ENCODE measurements at places on chromosomes 7 and 10.
A peak's percentile ranks its signal among the peaks of the same experiment; 100 is the strongest.

DNA sequence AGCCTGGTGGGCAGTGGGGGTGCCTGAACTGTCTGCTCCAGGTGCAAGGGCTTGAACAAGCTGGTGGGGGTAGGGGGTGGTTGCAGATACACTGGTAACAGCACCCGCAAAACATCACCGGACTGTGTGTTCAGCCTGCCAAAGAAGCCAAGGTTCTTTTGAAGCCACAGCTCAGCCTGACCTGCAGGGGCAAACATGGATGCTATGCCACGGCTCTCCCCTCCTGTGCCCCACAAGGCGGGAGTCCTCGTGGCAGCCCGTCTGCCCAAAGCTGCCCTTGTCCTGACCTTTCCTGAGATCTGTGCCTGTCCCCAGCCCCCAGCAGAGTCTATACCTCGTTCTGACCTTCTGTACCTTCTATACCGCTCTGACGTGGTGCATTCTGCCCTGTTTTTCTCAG, 285.7 kb downstream of the GLRX3 start:
- DNase-seq, result no peak

DNA sequence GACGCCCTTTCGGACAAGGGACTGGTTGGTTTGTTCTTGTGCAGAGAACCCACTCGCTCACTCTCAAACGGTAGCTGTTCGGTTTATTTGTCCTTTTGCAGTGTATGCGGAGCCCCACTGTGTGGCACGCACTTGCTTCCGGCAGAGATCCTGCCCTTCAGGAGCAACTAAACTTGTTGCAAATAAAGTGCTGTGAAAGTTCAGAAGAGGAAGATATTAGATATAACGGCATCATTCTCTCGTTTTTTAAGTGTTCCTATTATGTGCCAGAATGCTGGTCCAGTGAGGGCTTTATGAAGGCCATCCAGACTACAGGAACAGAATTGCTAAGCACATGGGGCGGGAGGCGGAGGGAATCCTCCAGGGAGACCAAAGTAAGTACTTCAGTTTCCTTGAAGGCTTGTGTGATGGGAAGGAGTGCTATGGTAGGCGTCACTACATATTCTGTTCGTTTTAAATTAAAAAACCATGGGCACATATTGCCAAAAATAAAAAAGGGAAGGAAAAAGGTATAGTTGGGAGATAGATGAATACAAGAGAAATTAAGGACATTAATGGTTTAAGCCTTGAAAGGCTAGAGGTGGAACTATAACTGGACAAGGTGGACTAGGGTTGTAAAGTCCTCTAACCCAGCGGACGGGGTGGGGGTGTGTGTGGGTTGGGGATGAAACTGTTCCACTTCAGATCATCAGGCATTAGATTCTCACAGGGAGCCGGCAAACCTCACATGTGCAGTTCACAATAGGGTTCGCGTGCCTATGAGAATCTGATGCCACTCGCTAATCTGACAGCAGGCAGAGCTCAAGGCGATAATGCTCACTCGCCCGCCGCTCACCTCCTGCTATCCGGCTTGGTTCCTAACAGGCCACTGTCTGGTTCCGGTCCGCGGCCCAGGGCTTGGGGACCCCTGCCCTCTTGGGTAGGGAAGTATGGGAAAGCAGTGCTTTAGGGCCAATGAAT, 704 bp upstream of the ERLIN1 start:
- DNase-seq, result peak; percentile 41

DNA sequence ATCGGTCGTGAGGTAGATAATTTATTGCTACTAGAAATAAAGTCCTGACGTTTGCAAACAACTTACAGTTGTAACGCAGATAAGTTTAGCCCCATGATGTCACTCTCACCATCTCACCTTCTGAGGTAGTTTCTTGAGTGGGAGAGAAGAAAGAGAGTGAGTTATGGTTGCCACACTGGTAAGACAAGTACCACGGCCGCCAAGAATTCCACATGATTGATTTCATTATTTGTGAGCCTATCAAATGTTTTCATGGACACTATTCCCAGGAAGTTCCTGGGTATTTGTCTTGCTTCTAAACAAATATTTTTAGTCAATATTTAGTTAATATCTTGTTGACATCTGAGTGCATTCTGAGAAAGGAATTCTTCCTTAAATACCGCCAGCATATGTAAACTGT, 339.4 kb upstream of the KIAA1217 start:
- DNase-seq, result no peak

DNA sequence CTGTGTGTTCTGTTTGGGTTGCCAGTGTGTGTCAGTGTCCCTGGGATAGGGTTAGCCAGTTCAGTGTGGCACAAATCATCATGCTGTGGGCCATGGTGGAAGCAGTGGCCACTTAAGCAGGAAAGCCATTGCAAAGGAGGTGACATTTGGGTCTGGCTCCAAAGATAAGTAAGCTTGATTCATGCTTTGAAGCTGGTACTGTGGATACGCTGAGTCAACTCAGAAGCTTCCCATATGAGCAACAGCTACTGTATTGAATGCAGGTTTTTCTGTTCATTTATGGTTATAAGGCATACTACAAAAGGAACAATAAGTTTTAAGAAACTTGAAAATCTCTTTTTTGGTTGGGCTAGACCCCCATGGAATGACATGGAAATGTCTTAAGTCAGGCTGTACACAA, 143.1 kb downstream of the BMPER start:
- no peak for DNase-seq

- DNase-seq, result no peak
Measured at GRCh38 chr10:126336801-126337200, 51.5 kb downstream of the ADAM12 start.

DNA sequence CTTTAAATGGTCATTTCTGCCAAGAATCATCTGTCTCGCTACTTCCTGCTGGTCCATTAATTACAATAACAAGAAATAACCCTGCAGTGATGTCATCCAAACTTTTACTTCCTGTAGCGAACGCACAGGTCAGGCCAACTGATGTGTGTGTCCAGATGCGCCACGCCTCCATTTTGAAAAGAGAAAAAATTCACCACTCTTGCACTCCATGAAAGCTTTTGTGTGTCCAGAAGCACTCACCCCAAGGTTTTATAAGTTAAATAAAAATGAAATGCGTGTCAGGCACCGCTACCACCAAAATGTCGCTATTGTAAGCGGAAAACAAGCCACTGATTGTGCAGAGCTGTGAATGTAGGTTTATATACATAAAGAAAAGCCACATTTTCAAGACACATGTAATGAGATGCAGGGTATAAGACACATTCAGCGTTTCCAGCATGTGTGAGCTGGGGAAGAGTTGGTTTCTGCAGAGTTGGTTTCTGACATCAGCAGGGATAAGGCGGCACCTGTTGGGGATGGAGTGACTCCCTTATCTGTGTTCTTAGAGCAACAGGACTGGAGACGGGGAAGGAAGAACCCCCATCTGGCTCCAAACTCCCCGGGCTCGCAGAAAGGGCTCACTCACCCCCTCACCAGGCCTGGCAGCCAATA, 83.3 kb downstream of the CTBP2 start:
- DNase-seq, result no peak

DNA sequence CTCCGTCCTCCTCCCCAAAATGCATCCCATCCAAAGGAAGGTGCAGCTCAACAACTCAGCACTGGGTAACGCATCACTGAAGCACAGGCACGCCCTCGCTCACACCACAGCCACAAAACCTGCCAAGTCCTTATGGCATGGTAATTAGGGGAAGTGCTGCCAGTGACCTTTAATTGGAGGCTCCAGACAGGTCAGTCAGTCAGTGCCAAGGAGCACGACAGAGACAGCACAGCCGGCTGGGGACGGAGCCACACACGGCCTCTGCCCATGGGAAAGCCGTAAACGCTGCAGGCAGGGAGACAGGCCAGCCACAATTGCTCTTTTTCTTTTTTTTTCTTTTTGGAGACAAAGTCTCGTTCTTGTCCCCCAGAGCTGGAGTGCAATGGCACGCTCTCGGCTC, 146.5 kb downstream of the MAD1L1 start:
- no peak for DNase-seq

DNA sequence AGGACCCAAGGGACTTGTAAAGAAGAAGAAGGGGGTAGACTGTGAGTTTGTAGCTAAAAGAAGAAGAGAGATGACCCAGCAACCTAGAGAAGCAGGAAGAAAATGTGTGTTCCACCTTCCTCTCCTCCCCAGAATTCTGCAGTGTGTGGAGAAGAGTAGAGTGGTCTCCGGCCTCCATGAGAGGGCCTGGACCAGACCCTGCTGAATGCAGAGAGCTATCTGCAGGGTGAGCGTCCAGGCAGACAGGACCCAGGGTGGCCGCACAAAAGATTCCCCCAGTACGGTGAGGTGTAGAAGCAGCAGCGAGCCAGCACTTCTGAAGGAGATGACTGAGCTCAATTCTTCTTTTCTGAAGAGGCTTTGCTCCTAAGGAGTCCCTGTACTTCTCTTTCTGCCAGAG, 239.7 kb upstream of the ANKRD30A start:
- DNase-seq, result no peak

- DNase-seq, result no peak
Measured at GRCh38 chr10:96235326-96236089, 35.9 kb downstream of the BLNK start.

DNA sequence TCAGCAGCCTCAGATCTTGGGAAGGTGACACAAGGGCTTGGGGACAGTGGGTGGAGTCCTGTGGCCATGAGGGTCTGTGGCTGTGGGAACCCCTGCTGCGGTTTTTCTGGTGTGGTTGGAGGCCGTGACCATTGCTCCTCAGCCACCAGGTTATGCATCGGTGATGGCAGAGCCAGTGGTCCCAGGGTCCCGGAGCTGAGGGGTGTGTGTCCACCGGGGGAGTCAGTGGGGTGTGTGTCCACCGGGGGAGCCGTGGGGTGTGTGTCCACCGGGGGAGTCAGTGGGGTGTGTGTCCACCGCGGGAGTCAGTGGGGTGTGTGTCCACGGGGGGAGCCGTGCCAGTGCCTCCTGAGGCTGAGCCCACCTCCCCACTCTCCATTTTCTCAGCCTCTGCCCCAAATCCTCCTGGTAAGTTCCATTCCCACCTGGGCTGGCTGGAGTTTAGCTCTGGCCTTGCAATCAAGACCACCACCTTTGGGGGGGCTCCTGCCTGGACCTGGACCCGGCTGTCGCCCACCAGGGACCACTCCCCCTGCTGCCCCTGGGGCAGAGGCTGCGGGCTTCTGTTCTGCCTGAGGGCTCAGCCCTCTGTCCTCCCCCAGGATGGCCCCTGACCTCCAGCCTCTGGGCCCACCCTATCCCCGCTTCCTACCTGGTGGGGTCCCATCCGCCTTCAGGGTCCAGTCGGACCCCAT, 143.5 kb downstream of the ELFN1 start:
- DNase-seq, result no peak

- no peak for DNase-seq
Measured at GRCh38 chr7:149330914-149331567, 69.0 kb downstream of the ZNF783 start.

DNA sequence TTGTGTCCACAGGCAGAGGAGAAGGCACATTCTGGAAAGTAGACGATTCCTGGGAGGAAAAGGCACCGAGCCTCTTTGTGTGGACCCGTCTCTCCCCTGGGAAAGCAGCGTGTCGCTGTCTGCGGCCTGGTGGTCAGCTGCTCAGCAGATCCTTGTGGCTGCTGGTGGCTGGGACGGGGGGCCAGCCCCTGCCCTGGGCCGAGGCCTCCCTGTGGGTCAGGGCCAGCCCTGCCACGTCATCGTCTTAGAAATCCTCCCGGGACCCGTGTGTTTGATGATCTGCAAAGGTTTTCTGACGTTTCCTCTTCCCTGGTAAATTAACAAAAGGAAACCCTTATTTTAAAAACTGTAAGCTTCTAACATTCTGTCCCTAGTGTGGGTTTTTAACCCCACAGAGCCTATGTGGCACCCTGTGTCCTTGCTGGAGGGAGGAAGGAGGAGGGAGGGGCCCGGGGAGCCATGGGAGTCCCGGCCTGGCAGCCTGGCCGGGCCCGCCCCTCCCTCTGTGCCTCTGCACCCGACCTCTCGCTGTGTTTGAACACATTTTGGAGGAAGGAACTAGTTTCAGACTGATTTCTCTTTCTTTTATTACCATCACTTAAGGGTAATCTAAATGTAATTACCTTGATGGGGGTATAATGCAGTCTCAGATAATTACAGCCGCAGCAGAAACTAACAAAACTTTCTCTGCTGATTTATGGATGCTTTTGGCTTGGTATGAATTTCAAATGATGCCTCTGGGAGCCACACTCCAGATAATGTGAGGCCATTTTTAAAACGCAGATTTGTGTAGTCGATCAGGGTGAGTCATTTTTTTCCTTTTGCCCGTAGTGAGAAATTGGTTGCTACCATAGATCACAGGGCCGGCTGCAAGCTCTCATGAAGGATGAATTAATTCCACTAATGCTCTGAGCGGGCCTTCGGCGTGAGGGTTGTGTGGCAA, 85.5 kb downstream of the NKX6-2 start:
- no peak for DNase-seq

DNA sequence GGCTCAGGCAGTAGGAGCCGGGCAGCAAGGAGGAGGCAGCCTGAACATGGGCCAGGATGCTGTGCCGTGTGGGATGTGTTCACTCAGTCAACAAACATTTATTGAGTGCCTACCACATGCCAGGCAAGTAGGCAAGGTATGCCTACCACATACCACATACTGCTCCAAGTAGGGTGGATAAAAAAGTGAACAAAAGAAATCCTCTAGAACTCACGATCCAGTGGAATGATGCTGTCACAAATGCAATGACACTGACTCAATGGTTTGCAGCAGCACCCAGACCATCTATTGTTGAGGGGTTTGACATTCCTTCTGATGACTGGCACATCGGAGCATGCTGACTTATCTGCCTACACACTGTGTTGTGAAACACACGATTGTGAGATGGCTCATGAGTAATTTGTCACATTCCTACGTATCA, 413.5 kb downstream of the NRG3 start:
- no peak for DNase-seq

- DNase-seq, result no peak
Measured at GRCh38 chr10:14253711-14254110, 77.0 kb downstream of the FRMD4A start.

DNA sequence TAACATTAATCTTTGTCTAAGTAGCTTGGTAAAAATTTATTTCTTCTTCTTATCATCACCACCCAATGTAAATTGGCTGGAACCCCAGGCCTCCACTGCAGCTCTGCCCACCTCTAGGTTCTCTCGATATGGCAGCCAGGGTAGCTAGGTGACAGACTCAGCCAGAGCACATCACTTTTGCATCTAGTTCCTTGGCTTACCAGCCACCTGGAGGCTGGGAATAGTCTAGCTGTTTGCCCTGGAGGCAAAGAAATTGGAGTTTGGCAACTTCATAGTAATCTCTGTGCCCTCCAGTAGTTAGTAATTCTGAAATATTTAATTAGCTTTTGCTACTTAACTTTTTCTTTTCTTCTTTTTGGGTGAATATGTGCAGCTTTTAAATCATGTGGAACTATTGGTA, 9.4 kb downstream of the IFRD1 start:
- no peak for DNase-seq

Data from HS-27A (cell line).